Right ventricle myocardium superior (tissue), 1 donor: ENCODE measurements at places on chromosomes 16 and 17. TPM values are rescaled to one million over a fixed set of nuclear protein-coding genes. Genes with fewer than 3 reads are reported as not detected.

IRX6 gene
- total RNA-seq, result 1.4 TPM

MRM1 gene
- 8.3 TPM for total RNA-seq

SLC5A11 gene
- not detected for total RNA-seq

PLA2G10 gene
- not detected for total RNA-seq

STH gene
- total RNA-seq, result not detected

SPNS2 gene
- 10.4 TPM for total RNA-seq

IL34 gene
- 1.6 TPM for total RNA-seq

RAB26 gene
- 0.43 TPM for total RNA-seq

NPIPB2 gene
- total RNA-seq, result 1.6 TPM

GP1BA gene
- total RNA-seq, result not detected

SRL gene
- 350 TPM for total RNA-seq

GRIN2A gene
- 4.1 TPM for total RNA-seq

KRTAP3-1 gene
- total RNA-seq, result not detected

ATP6V0D1 gene
- total RNA-seq, result 59.9 TPM

NHLRC4 gene
- 0.38 TPM for total RNA-seq

CD300LB gene
- total RNA-seq, result 0.16 TPM

GRIN2C gene
- 0.65 TPM for total RNA-seq

GLTPD2 gene
- total RNA-seq, result not detected

KRT31 gene
- total RNA-seq, result not detected

PIK3R5 gene
- 2.5 TPM for total RNA-seq

PRSS53 gene
- 0.81 TPM for total RNA-seq

BAIAP2 gene
- 34.7 TPM for total RNA-seq

ODAD4 gene
- total RNA-seq, result 0.75 TPM

TSNAXIP1 gene
- total RNA-seq, result 0.32 TPM

CDH5 gene
- 42.9 TPM for total RNA-seq

LGALS9B gene
- total RNA-seq, result not detected

PRR35 gene
- total RNA-seq, result not detected

CCL17 gene
- not detected for total RNA-seq

COX6A2 gene
- 1,514 TPM for total RNA-seq

KIF2B gene
- not detected for total RNA-seq

RPS15A gene
- total RNA-seq, result 632 TPM

SETD6 gene
- total RNA-seq, result 14.4 TPM

SRCAP gene
- 36.7 TPM for total RNA-seq

MRC2 gene
- total RNA-seq, result 23.0 TPM
